Fibroblast of skin of abdomen (primary cell): ENCODE measurements at places on chromosomes 7 and 10.

DNA sequence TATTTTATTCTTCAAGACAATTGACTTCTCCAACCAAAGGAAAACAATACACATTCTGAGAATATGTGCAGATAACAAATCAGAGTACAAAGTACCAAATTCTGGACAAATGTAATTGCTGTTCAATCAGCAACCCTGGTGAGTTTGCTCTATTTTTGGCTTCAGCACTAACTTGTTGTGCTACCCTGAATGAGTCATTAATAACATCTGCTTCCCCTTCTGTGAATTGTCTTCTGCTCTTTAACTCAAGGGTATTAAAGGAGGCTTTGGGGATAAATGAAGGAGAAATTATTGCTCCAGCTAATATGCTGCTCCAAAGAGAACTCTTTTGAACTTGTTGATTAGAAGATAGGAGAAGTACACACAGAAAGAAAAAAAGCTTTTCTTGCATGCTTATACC is 459.3 kb downstream of the HTR7 start:
- peak; percentile 44 for DNase-seq

DNA sequence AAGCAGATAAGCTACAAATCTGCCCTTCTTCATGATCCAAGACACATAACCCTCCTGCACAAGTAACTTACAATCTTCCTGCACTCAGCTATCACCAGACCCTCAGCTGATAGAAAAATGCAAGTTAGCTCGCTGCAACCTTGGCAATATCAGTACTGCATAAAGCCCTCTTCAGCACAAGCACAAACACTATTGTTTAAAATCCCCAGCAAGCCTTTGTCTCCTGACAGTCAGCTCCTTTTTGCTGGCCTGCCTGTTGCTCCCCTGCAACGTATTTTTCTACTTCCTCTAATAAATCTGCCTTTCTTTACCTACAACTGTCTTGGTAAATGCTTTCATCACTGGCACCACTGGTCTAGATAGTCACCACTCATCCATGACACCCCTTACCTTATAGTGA is 59.8 kb downstream of the BAMBI start:
- DNase-seq = no peak

- no peak for DNase-seq
These were observed 28.4 kb downstream of the RBM20 start for GRCh38 chr10:110672580-110672919.

DNA sequence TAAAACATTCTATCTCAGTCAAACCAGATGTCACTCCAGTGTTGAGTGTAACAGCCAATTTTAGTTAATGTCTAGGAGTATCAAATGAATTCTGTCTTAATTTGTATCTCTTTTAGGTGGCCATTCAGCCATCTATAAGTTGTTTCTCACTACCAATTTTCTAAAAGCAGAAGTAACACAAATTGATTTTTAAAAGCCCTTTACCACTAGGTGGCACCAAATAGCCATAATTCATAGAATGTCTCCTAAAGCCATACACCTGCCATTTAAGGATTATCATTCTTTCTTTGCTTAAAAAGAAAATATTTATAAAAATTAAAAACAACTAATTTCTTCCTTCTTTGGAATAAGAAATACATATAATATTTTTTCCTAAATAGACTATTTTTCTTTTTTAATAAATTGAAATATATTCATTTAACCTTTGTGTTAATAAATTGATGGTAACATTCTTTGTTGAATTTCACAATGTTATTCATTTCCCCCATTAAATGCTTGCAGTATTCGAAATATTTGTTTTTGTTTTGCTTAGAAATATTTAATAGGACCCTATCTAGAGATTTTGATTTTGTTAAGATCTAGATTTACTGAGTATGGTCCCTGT is 107.8 kb upstream of the PPP1R3A start:
- peak; percentile 49 for DNase-seq

- DNase-seq = peak; percentile 73
These were observed 59.4 kb upstream of the AQP1 start for GRCh38 chr7:30852308-30852684.

DNA sequence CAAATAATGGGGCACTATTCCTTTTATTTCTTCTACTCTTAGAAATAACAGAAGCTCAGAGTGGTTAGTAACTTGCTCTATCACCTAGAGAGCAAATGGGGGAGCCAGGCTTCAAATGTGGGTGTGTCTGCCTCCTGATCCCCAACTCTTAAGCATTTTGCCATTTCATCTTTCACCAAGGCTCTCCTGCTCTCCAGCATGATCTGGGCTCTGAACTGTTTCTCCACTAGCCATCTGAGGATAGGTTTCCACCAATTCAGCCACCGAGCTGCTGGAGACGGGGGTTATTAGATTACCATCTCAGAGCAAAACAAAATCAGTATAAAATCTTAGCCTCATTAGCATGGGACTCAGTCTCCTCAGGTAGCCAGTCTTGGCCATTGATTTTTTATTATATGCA is 20.2 kb upstream of the VAX1 start:
- no peak for DNase-seq

DNA sequence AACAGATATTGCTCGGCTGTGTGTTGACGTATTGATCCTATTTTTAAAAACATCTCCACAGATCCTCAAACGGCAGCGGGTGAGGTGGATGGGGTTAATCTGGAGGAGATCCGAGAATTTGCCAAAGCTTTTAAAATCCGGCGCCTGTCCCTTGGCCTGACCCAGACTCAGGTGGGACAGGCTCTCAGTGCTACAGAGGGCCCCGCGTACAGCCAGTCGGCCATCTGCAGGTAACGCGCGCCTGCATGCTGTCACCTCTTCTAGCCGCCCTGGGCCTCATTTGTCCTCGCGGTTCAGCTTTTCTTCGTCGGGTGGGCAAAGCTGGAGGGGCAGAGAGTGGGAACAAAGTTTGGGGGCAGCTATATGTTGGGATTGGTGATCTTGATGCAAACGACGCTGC is 105.7 kb upstream of the YAE1 start:
- no peak for DNase-seq

- peak; percentile 41 for DNase-seq
These were observed 264.0 kb downstream of the ARL4A start for GRCh38 chr7:12951397-12951801.

GRCh38 chr10:28431139-28431538 is 101.8 kb upstream of the WAC start:
- no peak for DNase-seq

DNA sequence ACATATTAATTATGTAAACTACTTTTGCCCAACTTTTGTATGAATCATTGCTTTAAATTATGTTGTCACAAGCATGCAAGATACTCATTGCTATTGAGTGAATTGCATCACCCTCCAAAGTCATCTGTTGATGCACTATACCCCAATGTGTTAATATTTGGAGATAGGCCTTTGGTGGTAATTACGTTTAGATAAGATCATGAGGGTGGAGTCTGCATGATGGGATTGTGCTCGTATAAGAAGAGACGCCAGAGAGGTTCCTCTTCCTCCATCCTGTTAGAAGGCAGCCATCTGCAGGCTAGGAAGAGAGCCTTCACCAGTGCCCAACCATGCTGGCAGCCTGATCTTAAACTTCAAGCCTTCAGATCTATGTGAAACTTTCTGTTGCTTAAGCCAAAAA is 95.3 kb upstream of the MAGI2 start:
- no peak for DNase-seq

GRCh38 chr7:143437578-143437977 is 5.7 kb upstream of the TAS2R60 start:
- DNase-seq = no peak

DNA sequence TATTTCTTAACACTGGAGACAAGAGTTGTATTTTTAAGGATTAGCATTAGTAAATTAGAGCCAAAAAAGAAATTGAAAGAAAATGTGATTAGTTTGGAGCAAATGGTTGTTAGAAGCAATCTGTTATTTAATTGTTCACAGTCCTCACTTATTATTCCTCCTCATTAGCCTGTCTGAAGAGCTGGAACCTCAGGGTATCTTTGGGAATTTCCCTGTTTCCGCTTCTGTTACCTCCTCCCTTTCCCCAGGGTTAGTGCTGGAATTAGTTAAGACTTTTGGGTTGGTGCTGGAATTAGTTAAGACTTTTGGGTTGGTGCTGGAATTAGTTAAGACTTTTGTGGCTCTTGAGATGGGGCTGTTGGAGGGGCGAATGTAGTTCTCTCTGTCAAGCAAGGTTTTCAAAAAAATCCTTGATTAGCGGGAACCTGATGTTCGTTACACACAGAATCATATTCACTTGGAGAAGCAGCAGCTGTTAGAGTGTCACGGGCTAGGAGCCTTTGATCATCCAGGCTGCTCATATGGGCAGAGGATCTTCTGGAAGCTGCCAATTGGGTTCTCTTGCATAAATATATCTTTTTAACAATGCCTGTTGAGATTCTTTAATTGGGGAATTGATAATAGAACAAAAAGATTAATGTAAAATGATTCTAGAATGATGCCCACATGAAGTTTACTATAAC is 251.0 kb upstream of the NPSR1 start:
- peak; percentile 12 for DNase-seq

DNA sequence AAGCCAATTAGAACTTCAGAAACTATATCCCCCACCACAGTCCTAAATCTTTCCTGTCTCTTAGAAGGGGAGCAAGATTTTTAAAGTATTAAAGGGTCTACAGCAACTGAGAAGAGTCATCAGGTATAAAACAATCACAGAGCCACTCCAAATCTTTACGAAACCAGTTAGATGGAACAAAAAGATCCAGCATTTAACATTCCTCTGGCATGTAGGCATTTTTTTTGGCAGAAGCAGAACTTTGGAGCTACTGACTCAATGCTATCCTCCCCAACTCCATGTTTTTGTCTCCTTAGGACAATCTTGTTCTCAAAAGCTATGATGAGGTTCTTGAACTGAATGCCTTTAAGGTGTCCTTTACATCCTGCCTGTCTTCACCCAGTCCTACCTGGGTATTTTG is 333.3 kb downstream of the PRPF18 start:
- DNase-seq = no peak

DNA sequence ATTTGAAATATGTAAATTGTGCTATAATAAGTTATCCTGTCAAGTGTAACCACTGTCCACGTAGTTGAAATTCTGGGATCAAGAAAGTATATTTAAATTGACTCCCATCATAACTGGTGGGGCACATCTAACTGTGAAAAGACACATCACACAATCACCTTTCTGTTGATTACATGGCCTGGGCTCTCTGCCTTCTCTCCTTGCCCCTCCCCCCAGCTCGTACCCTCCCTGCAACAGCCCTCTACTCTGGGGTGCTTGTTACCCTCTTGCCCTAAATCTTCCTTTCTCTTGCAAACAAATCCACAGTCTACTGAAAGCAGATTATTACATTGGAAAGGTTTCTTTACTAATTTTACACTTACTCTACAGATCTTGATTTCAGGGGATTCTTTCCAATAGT is 56.3 kb downstream of the CCDC186 start:
- DNase-seq = no peak

- peak; percentile 21 for DNase-seq
These were observed 13.8 kb upstream of the C10orf67 start for GRCh38 chr10:23358357-23358756.

DNA sequence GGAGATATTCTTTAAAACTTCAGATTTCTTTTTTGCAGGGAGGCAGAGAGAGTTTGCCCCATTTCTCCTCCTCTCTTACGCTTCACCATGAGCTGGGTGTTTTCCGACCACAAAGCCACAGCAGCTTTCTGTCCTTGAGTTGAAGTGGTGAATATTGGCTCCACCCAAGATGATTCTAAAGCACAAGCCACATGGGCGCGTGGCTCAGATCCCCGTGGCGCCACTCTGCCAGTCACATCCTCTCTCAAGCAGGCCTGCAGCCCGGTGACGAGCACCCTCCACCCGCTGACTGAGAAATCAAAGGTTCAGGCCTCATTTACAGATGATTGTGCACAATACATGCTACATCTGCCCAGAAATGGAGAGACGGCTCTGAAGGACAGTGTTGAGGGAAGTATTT is 27.6 kb upstream of the RNF32 start:
- no peak for DNase-seq

GRCh38 chr10:103514244-103514643 is 20.7 kb downstream of the NEURL1 start:
- no peak for DNase-seq

GRCh38 chr10:117647306-117647705 is 104.8 kb downstream of the EMX2 start:
- peak; percentile 81 for DNase-seq

- DNase-seq = peak; percentile 41
These were observed 143.8 kb upstream of the TMEM106B start for GRCh38 chr7:12067156-12067831.

DNA sequence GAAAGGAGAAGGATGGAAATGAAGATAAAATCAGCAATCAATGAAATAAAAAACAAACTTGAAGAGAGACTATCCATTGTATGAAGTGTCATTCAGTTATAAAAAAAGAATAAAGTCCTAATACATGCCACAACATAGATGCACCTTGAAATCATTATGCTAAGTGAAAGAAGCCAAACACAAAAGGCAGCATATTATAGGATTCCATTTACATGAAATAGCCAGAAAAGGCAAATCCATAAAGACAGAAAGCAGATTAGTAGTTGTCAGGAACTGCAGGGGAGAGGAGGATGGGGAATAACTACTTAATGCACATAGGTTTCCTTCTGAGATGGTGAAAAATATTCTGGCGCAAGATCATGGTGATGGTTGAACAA is 6.6 kb upstream of the PON1 start:
- peak; percentile 10 for DNase-seq

- no peak for DNase-seq
These were observed 3.6 kb downstream of the ELFN1 start for GRCh38 chr7:1673581-1674118.

- DNase-seq = peak; percentile 88
These were observed 92.4 kb downstream of the WNT2 start for GRCh38 chr7:117230276-117231046.

DNA sequence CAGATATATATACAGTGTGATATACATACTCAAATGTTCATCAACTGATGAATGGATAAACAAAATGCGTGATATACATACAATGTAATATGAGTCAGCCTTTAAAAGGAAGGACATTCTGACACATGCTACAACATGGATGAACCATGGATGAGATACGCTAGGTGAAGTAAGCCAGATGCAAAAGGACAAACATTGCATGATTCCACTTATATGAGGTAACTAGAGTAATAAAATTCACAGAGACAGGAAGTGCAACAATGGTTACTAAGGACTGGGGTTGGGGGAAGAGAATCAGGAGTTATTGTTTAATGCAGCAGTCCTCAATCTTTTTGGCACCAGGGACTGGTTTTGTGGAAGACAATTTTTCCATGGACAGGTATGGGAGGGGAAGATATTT is 47.3 kb upstream of the PIK3AP1 start:
- DNase-seq = no peak
